CD4-positive, alpha-beta T cell treated with Interleukin-15 for 4 hours (primary cell): ENCODE measurements at places on chromosomes 7 and 10.
A peak's percentile ranks its signal among the peaks of the same experiment; 100 is the strongest.

DNA sequence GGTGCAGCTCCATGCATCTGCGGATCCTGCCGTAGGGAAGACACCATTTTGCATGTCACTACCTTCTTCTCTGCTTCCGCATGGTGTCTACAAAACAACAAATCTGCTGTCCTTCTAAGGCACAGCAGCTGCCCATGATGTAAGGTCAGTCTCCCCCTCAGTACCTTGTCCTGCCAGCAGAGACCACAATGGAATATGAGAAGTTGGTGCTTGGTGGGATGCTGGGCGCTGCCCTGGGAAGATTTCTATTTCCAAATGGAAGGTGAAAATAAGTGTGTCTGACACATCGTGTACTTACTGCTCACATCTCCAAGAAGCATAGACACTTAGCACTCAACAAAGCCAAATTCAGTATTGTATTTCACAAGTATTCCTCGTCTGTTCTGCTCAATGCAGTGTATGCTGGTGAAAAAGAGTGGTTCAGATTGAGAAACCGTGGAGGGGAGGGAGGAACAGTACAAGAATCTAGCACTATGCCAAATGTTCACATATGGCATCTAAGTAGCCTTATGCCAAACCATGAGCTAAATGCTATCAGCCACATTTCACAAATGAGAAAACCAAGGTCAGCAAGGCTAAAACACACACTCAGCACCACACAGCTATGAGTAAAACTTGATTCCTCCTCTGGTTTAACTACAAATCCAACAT, 95.0 kb downstream of the GRB10 start:
- no peak for DNase-seq

DNA sequence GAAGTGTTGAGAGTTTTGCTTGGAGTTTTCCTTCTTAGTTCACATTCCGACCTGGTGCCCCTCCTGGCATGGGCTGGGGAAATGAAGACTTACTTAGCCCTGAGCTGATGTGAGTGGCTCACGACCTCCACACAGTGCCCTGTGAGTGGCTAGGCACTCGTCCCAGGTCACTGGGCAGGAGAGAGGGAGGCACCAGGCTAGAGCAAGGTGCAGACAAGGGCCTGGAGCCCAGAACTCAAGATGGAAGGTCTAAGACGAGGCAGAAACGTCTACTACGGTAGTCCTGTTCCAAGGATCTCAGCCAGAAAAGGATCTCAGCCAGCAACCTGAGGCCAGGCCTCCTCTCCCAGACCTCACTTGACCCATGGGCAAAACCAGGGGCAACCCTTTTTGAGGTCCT, 22.4 kb downstream of the ANXA11 start:
- DNase-seq = no peak

DNA sequence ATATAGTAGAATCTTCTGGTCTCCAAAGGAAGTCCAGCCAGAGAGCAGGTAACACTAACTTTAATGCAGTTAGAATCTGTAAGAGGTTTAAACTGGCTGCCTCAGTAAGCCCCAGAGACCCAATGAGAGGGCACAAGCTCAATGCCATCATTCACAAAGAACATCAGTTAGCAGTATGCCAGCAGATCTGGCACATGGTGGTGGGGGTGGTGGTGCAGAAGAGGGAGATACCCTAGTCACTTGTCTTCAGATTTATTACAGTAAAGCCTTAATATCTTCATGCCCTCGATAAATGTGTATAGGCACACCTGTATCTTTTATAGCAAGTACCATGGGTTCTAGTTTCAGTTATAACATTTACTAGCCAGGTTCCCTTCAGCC, 86.2 kb downstream of the SORBS1 start:
- no peak for DNase-seq

DNA sequence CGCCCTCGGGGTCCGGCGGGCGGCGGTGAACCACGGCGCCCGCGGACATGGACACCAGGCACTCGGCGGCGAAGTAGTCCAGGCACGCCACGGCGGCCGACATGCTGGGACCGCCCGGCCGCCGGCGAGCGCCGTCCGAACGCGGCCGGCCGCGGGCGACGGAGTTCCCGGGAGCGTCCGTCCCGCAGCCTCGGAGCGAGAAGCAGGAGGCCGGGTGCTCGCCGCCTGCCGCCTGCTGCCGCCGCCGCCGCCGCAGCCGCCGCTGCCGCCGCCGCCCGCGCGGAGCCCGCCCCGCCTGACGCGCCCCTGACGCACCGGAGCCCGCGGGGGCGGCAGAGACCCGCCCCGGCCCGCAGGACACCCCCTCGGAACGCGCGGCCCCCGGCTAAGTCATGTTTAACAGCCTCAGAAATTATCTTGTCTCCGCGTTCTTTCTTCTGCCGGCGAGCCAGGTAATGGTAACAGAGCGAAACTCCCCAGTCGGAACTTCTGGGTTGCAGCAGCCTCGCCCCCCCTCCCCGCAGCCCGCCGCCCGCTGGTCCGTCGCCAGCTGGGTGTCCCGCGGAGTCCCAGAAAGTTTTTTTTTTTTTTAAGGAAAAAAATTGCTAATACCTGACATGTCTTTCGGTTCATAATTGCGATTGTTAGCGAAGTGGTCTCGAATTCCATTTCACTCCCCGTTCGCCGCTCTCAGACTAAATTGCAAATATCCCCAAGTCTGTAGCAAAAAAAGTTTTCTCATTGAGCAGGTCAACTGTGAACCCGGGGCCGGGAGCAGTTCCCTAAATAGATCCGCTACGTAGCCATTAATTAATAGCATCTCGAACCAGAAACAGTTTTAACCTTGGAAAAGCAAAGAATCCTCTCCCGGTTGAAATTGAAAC, at the start of gene KLF14:
TSS of gene KLF14 (minus strand) at position 277 of the 884 bp plus-strand sequence. CDS start at position 103, 174 bp downstream.
- no peak for DNase-seq

GRCh38 chr7:2499181-2499580, 20.4 kb upstream of the LFNG start:
- no peak for DNase-seq

DNA sequence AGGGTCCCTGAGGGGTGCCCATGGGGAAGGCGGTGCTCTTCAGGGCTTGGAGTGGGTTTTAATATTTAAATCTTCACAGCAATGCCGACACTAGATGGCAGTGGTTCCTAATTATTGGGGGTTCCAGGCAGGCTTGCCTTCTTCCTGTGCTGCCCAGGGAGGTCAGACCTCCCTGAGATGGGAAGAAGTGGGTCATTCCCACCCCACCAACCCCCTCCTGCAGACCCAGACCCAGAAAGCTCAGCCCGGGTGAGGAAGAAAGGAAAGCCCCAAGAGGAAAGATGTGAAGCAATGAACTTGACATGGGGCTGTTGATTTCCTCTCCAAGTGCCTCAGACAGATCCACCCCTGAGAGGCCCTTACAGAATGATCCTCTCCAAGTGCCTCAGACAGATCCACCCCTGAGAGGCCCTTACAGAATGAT, 85.1 kb upstream of the LANCL2 start:
- DNase-seq = peak; percentile 67

GRCh38 chr10:51615764-51616298, 83.6 kb downstream of the CSTF2T start:
- DNase-seq = no peak

GRCh38 chr7:157851501-157852067, 514.8 kb downstream of the DNAJB6 start:
- DNase-seq = peak; percentile 59
